ENCODE measurements at places on chromosomes 4 and X.

DNA sequence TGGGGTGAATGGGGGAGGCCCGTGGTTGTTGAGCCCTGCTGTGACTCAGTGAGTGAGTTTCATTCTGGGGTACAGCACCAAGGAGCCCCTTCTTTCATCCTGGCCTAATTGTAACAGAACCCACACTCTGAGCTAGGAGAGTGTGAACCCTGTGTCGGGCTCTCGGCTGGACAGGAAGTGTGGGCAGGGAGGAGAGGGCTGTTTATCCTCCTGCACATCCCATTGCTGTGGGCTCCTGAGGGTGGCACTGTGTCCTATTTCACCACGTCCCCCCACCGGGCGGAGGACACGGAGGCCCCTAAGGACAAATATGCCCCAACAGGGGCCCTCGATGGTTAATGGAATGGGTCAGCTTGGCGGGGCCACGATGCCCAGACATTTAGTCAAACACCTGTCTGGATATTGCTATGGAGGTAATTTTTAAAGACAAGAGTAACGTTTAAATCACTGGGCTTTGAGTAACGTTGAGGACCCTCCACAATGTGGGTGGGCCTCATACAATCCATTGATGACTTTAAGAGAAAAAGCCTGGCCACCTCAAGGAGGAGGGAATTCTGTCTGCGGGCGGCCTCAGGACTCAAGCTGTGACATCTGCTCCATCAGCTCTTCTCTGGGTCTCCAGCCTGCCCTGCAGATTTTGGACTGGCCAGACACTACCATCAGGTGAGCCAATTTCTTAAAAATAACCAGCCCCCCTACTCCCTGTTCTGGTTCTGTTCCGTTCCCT lies 46.1 kb upstream of the SORCS2 start:
- DNase-seq = no peak

DNA sequence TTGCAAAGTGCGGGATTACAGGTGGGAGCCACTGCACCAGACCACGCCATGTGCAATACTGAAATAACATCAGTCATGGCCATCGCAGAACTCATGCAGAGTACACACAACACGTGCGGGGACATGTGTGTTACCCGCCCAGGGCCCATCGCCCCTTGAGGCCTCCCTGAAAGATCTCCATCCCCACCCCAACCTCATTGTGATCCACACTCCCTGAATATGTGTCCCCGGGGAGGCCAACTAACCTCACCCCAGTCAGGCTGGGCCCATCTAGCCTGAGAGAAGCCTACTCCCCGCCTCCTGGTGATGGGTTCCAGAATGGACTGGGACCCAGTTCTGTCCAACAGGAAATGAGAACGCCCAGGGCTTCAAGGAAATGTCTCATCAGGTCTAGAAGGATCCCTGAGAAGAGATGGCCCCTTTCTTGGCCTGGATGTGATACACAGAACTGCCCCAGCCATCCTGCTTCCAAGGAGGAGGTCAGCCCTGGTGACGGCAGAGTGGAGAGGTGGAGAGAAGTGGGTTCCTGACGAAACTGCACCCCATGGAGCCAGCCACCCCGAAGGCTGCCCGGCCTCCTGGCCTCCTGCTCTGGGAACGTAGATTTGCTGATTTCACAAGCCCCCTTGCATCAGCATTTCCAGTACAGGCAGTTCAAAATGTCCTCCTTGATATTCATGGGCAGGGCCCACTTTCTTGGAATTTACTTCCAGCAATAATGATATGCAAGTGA lies 22.5 kb upstream of the CLDN24 start:
- no peak for DNase-seq

DNA sequence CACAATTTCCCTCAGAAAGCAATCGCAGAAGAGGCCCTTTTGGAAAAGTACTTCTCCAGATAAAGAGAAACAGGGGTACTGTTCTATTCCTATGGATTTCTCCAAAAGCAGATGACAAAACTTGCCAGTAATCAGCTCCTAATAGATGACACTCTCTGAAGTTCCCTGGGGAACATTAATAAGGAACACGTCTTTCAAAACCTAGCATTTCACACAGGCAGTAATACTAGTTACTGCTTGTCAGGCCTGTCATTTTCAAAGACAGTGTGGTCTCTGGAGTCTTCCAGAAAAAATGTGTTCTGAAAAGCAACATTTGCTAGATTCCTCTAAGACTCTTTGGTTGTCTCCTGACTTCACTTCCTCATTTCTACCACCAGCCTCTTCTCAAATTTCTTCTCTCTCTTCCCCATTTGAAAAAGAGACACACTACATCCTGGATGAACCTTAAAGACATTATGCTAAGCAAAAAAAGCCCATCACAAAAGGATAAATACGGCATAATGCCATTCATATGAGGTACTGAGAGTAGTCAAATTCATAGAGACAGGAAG lies 47.3 kb downstream of the CHRDL1 start:
- no peak for DNase-seq

DNA sequence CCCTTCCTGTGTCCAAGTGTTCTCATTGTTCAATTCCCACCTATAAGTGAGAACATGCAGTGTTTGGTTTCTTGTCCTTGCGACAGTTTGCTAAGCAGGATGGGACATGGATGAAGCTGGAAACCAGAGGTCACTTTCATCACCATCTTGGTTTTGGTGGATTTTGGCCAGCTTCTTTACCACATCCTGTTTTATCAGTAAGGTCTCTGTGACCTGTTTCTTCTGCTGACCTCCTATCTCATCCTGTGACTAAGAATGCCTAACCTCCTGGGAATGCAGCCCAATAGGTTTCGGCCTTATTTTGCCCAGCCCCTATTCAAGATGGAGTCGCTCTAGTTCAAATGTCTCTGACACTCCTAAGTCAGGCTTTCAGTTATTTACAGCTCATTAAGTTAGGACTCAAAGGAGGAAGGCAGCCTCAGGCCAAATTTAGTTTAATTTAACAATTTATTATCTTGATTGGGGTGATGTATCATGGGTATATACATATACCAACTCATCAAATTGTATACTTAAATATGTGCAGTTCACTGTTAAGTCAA lies 169.9 kb upstream of the NDP start:
- peak; percentile 4 for DNase-seq

DNA sequence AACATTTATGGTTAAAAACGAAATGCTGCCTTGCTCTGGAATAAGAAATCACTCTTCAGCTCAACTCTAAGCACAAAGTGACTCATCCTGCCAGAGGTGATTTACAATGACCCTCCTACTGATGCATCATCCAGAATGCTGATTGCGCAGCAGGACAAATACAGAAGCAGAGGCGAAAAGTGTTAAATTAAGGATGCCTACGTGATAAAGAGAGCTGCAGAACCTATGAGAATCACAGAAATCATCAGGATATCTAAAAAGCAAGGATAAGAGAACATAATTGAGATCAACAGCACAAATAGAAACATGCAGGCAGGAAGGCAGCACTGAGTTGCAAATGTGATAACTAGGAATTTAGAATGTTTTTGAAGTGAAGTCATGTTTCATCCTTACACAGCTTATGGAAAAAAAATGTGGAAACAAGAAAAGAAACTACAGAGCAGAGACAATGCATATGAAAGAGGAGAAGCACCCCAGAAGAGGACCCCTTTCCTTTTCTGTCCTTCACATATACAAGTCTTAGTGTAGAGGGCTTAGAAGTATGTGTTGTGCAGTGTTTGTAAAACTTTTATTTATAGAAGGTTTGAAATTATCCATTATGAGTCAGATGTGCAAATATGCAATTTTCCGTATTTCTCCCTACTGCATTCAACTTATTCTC lies 188.4 kb downstream of the SLC7A11 start:
- DNase-seq = peak; percentile 91

GRCh38 chr4:25984796-25985195 lies 70.8 kb downstream of the SMIM20 start:
- no peak for DNase-seq

GRCh38 chrX:103415068-103415467 lies 38.7 kb downstream of the BEX3 start:
- DNase-seq = no peak

DNA sequence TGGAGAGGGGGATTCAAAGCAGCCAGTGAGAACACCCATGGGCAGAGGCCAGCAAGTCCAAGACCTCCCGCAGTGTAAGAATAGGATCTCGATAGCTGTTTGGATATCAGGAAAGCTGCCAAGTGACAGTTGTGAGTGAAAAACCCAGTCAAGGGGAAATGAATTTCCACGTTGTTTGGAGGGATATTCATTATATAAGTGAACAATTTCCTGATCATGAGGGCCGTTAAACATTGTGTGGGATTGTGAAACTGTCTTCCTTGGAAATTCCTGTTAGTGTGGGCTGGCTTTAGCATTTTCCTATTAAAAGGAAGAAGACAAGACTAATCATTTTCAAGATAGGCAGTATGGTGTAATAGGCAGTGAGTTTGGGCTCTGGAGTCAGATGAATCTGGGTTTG lies 15.0 kb downstream of the CLDN2 start:
- DNase-seq = no peak

DNA sequence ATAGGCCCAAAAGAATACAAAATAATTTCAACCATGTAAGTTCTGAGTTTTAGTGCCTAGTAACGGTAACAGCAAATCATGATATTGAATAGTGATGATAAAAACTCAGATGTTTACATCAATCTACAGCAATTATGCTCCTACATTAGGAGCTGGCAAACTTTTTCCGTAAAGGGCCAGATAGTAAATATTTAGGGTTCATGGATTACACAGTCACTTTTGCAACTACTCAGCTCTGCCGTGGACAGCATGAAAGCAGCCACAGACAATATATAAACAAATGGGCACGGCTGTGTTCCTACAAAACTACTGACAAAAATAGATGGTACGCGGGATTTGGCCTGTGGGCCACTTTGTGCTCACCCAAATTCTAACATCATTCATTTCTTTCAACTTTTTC lies 167.8 kb upstream of the NAP1L5 start:
- DNase-seq = no peak

DNA sequence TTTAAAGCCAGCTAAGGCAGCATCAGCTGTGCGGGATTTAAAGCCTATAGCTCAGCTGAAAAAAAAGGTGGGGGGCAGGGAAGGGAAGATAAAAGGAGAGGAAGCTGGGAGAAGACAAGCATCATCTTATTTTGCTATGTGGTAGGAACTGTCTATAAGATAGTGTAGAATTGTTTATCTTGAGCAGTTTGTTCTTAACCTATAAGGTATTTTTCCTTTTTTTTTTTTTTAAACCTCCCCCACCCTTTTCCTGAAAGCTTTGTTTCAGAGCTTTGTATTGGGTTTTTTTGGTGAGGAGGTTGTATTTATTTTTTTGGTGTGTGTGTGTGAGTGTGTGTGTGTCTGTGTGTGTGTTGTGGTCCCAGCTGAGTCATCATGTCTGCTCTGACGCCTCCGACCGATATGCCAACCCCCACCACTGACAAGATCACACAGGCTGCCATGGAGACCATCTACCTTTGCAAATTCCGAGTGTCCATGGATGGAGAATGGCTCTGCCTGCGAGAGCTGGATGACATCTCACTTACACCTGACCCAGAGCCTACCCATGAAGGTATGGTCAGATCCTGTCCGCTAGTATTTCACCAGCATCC lies 531 bp downstream of the RUFY3 start:
- peak; percentile 63 for DNase-seq

- peak; percentile 83 for DNase-seq
Measured at GRCh38 chr4:77007358-77008230, 58.0 kb downstream of the SEPTIN11 start.

GRCh38 chr4:105550641-105551040 lies 1.8 kb upstream of the ARHGEF38 start:
- no peak for DNase-seq

DNA sequence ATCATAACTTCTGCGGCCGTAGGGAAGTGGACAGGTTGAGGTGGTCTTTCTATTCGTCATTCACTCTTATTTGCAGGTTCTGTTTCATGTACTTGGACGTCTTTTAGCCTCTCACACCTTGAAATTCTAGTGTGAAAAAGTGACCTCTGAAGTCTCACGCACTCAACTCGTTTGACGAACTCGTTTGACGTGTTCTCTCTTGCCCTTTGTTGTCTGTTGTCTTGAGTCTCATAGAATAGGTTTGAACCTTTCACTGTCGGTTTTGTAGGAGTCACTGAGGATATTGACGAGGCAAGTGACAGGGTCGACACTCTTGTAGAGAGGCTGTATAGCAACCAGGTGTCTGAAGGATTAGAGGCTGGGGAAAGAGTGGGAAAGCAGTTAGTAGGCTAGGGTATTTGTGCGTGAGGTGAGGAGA lies 1.1 kb upstream of the PGRMC2 start:
- DNase-seq = peak; percentile 21

DNA sequence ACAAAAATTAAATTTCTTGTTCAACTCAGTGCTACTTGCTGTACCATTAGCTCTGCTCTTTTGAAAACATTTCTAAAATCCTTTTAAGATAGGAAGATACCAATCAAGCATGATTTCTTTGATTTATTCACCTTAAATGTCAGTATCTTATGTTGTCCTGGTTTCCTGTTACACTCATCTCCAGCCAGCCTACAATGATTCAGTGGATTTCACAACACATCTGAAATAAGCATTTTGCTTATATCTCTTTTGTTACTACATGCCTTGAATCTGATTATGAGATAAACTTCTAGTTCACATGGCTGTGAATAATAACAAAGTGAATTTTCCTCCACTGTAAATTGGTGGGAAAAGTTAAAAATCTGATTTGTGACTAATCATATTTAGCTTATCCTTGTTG lies 112.5 kb upstream of the BMP3 start:
- no peak for DNase-seq

DNA sequence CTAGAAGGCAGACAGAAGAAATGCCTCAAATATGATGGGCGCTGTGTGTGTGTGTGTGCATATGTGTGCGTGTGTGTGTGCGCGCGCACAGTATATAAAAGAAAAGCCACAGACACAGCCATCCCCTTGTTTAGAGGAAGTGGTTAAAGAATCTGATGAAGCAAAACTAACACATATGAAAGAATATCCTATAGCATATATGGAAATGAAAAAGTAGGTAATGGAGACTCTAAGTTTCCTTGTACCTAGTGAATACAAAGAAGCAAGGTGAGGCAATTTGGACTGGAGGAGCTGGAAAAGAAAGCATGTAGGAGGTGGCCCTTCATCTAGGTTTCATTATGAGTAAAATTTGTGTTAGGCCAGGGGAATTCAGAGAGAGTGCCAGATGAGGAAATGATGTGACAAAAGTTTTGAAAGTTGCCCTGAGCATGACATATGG lies 58.6 kb upstream of the MCF2 start:
- no peak for DNase-seq
